ENCODE measurements at places on chromosomes 2 and 18.

DNA sequence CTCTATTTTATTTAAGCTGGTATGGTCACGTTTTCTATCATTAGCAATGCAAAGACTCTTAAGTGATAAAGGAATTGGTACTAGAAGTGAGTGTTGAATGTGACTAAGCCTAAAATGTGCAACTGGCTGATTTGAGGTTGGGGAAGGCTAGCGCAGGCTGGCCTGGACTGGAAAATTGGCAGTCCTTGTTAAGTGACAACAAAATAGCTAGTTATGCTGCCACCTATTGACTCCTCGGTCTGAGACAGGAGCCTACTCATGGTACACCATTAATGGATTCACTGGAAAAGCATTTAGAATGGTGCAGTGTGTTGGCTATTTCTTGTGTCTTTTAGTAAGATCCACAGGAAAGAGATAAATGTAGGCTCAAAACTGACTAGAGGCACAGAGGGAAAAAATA is 5.7 kb upstream of the WIPF1 start:
- DNase-seq, result peak; percentile 77

DNA sequence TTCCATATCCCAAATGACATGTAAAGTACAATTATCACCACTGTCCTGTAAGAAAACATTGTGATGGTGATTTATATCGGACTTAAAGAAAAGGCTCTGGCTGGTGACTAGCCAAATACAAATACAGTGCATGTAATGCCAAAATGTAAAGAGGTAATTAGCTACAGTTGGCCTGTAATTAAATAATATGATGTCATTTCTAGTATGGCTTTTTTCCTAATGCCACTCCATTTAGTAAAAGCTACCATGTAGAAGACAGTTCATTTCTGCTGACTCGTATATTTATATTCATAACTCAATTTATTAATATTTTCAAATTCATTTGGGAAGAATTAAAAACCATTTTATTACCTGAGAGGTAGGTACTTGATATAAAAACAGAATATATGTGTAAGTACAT is 815.7 kb downstream of the ERBB4 start:
- DNase-seq, result no peak

GRCh38 chr2:134621939-134622705 is 96.7 kb downstream of the TMEM163 start:
- DNase-seq, result no peak

GRCh38 chr18:75421656-75422055 is 5.8 kb downstream of the SMIM21 start:
- no peak for DNase-seq

DNA sequence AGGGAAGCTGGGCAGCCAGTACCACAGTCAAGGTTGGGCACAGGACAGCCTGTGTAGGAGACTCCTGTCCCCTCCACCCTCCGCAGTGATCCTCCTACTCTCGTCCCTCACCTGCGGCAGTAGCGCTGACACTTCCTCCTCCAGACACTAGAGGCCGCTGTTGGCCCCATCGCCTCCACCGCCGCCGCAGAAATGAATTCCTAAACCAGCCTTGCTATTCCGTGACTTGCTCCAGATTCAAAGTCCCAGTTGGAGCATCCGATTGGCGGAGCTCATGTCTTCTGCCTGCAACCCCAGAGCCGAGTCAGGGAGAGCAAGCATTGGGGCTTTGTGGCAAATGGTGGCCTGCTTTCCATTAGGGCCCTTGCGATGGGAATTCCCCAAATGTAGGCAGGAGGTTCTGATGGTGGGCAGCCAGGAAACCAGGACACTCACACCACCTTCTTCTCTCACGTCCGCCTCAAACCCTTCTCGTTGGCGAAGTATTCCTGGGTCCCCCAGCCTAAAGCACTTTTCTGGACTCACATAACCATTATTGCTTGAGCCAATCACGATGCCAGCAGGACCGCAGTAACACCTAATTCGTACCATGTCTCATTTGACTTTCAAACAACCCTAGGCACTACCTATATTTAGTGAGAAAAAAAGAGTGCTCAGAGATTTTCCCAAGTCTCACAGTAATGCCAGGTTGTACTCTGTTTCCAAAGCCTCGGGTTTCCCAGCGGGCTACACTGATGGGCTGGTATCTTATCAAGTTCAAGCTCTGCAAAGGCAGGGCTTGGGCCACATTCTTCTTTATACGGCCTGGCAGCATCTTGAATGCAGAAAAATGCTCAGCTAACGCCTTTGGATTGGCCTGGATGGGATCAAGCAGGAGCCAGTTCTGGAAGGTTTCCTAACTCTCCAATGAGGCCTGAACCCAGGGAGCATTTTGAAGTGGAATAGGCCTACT is 1.2 kb upstream of the DNAJB2 start:
- DNase-seq, result peak; percentile 85

- peak; percentile 68 for DNase-seq
Observed at GRCh38 chr2:55049821-55050099, 491 bp downstream of the RTN4 start.

DNA sequence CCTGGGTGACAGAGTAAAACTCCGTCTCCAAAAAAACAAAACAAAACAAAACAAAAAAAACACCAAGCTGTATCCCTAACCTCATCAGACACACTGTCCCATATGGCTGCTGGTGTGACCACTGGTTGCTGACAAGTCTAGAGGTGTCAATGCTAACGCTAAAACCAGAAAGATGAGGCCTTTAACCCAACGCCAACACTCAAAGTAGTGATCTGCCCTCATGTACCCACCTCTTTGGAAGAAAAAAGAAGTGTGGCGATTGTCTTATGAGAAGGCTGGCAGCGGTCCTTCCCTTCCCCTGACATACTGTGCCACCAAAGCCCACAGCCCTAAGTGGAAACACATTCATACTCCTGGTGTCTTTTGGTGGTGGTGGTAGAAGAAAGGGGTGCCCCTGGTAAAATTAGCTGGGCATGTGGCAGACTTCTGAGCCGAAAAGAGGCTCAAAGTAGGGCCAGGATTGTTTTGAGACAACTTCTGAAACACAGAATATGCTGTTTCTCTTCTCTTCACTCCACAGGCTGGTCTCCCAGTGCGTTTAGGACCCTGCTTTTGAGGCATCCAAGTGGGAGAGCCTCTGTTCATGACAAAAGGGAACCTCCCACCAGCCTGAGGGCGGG is 9.8 kb downstream of the SERTAD2 start:
- peak; percentile 68 for DNase-seq

DNA sequence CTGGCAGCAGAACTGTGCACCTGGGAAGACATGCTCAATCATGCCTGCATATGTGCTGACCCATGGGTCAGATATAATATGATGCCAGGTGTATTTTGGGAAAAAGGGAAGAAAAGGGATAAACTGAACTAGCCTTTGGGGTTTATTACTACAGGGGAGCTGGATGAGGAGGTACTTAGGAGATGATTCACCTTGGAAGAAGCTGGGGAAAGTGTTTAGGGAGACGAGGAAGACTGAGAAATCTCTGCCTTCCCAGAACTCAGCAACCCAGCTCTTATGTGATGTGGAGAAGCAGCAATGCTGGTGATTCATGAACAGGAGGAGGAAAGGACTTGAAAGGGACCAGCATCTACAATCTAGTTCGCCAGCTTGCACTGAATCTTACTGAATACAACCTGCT is 110.2 kb downstream of the BARD1 start:
- no peak for DNase-seq

GRCh38 chr2:240165034-240165433 is 24.6 kb upstream of the OTOS start:
- no peak for DNase-seq

- DNase-seq, result peak; percentile 46
Observed at GRCh38 chr18:76450452-76451395, 44.3 kb downstream of the ZNF516 start.

DNA sequence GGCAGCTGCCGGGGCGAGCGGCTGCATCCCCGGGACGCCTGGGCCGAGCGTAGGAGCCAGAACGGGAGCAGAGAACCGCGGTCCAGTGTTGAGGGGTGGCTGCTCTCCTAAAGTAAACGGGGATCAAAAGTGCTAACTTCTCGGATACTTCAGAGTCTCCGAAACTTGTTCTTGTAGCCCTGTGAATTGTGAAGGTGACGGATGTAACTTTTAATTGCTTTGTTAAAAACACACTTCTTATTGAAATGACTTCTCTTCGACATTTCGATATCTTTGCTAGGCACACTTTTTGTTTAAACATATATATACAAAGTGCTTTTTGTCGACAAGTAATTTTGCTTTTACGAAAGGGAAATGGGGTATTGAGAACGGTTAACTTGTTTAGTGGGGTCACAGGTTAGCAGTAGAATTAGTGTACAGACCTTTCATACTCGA is 540 bp downstream of the ATP9B start:
- DNase-seq, result peak; percentile 51

DNA sequence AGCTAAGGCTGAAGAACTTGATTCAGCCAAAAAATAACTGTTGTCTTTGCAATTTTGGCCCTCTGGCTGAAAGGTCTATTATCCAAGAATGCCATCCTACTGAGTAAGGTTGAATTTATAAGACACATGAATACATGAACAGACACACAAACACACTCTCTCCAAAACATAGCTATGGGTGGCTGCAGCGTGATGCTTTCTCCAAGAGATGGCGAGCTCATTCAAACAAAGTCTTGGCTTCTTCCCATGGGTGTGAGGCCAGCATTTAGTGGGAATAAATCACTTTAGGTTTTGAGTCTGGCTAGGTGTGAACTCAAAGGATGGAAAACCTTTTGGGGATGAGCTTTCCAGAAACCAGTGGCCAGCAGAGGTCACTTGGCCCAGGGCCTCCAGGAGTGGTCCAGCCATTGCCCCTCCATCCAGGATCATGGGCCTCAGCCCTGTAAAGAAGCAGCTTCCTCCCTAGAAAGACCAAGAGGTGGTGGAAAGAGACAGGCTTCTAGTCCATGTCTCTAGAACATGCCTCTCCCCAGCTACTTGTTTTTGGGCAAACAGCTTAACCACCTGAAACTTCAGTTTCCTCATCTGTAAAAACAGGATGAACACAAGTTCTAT is 11.0 kb upstream of the OSR1 start:
- DNase-seq, result peak; percentile 65

DNA sequence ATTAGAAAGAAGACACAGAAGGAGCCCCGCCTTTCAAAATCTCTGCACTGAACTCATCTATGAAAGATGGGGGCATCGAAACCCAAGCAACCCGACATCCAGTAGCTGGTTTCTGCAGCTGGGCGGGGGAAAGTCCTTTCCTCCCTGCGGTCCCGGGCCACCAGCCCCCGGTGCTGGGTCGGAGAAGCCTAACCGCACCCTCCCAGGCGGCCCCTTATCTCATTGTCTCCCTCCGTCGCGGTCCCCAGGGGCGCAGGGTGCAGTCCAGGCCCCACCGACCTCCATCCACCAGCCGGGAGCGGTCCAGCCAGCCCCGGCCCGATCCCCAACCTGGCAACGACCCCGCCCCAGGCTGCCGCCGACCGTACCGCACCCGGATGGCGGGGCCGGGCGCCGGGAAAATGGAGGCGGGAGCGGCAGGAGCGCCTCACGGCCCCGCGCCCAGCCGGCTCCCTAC is 452 bp downstream of the RAPH1 start:
- peak; percentile 70 for DNase-seq

DNA sequence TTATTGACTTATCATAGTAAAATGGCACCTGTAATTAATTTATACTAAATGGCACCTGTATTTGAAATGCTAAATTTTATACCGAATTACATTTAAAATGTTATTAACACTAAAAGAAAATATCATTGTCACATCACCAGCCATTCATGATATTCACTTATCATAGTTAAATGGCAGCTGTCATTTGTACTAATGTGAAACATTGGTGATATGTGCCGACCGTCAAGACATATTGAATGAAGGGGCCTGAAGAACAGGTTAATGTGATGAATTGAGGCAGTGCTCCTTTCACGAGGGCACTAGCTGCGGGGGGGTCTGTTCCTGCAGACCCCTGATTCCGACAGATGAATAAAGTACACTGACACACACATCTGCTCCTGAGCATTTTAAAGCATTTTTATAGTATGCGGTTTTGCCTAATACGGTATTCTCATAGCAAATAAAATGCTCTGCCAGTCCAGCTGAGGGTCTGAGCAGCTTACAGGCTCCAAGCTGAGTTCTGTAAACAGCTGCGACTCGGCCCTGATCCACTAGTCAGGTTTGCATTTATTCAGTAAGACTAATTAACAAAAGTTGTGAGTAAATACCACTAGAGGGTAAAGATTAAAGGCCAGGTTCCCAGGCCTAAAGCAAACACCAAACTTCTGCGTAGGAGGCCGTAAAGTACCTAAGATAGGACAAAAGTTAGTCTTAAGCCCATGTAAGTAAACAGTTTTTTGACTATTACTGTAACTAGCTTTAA is 593.4 kb upstream of the NETO1 start:
- DNase-seq, result no peak

- no peak for DNase-seq
Observed at GRCh38 chr2:200054681-200055468, 99.5 kb downstream of the MAIP1 start.

GRCh38 chr2:65255356-65255755 is 27.7 kb downstream of the ACTR2 start:
- no peak for DNase-seq

- DNase-seq, result no peak
Observed at GRCh38 chr18:48813321-48813720, 137.4 kb downstream of the SMAD7 start.

DNA sequence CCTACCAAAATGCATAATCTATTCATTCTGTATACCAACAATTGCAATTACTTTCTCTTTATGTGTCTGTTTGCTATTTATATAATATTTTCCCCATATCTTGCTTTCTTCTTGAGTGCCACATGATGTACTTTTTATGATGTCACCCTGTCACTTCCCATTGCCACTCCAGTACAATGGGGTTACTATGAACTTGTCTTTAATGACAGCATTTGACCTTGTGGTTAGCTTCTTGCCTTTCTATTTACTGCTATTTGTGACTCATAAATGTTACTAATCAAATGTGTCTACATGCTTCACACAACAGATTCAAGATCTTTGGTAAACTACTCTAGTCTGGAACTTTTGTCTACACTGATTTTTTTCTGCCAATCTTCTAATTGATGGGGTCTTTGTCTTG is 486.3 kb downstream of the NR4A2 start:
- peak; percentile 36 for DNase-seq

DNA sequence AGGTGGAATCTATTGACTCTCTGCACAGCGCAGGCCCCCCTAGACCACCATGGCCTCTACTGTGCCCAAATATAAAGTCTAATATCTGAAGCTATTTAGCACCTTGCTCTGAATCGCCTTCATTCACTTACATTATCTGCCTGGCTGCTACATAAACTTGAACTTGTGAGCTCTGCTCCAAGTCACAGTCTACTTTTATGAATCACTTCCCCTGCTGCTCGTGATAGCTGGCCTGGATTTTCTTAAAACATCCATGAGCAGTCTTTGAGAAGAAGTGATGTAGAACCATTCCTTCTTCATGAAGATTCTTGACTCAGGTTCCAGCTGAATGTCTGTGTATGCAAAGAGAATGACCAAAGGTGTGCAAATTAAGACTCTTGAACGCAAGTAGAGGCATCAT is 359.5 kb downstream of the RND3 start:
- DNase-seq, result no peak

DNA sequence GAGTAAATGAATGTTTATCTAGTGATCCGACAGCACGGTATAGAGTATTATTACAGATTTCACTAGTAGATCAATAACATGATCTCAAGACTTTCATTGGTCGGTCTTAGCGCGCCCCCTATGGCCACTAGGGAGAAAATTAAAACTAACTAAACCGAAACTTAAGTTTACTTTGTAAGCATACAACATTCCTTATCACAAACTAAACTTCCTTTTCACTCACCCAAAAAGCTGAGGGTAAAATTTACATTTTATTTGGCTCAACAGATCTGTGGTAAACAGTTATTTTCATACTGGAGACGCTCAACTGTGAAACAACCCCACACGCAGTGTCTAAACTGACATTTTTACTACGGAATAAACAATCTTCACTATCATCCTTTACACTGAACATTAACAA is 215.6 kb upstream of the MAP2 start:
- peak; percentile 64 for DNase-seq

GRCh38 chr2:147006736-147007141 is 838.1 kb upstream of the ACVR2A start:
- no peak for DNase-seq
